ENCODE measurements at places on chromosomes 12 and 14. TPM values are rescaled to one million over a fixed set of nuclear protein-coding genes. Genes with fewer than 3 reads are reported as not detected.

- no peak for DNase-seq
Measured at GRCh38 chr12:100348657-100349454, 8.0 kb upstream of the SLC17A8 start.

GRCh38 chr14:102007916-102008418 lies 43.6 kb downstream of the DYNC1H1 start:
- no peak for DNase-seq

DNA sequence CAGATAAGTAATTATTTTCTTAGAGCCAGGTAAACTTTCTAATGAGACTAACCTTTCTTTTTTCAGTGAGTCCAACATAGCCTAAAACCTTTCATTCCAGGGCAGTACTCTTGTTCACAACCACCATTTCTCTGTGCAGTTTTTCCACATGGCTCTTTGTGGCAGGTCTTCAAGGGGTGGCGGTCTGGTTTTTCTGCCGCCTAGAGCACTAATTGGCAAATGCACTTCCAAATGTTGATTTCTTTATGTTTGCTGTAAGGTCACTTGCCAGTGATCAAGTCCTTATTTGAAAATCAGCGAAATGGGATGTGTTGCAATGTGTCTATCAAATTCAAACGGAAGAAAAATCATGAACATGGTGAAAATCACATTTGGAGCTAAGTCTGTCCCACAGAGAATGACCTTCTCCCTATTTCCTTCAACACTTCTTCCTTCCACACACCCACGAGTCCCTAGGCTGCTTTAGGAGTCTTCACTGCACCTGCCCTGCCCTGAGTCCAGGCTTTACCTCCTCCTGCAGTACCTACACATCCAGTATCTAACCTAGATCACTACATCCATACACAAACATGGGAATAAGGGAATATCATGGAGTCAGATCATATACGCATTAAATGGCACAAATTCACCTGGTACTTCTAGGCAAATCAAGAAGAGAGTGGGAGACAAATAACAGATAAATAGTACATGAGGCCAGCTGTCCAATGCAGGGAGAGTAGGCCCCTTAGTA lies 1.9 kb downstream of the SRGAP1 start:
- DNase-seq, result no peak

DNA sequence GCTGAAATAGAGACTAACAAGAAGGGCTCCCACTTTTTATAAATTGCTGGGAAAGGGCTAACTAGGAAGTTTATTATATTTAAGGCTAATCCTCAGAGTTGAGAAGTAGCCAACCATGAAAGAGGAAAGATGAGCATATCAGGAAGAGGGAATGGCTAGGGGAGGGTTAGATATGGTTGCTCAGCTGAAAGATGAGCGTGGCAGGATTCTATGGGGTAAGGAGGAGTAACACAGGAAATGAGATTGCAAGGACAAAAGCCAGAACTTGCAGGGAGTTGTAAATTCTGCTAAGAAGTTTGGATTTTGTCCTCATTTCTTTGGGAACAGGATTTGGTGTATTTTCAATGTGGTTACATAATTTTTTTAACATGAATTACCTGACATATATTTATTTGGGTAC lies 127.4 kb upstream of the ATP2B1 start:
- no peak for DNase-seq

GRCh38 chr12:109732321-109733305 lies 19.0 kb downstream of the FAM222A start:
- DNase-seq, result peak; percentile 25

DNA sequence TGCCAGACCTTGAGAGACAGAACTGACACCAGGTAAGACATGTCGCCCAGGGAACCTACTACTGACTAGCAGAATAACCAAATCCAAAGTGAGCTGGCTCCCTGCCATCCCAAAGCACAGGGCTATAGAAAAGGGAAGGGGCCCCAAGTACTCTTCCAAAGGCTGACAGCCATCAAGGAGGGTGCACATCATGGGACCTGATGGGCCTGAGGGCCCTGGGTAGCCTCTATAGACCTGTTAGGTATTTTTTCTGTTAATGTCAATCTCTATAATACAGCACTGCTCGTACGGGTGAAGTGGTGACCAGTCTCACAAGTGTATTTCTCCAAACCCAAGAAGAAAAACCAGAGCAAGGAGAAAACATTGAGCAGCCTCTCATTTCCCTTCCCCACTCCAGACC lies 171.6 kb downstream of the ITPR2 start:
- no peak for DNase-seq

DNA sequence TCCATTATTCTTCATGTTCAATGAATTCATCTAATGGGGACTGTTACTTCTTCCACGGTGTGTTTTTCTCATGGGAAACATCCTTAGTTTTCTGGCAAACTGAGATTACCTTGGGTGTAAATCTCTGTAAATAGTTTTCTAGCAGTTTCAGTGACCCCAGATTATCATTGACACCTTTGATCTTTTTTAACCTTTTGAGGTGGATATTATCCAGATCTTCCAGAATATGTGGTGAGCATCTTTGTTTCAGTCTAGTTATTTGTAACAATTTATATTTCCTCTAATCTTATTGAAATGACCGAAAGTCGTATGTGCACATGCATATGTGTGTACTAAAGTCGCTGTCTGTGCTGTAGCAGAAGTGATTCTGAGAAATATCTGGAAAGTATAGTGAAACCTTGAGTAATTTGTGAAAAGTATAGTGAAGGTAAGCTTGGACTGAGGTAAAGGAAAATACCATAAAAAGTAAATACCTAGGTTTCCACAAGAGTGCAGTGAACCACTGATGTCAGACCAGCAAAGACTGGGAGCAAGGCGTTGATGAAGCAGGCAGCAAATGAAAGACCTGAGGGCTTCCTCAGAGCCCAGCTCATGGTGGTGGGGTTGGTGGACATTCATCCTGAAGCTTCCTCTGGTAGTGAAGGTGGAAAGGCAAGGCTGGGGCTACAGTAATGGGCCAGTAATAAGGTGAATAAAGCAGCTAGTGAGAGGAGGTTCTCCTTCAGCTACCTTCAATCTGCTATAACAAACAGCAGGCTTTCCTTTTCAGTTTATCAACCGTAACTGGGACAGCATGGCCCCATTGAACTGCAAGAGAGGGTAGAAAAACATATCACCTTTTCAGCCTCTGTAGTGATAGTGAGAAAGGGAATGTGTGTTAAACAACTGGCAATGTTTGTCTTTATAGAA lies 480.2 kb upstream of the FBXO33 start:
- DNase-seq, result peak; percentile 3

- DNase-seq, result no peak
Measured at GRCh38 chr14:65866448-65866847, 453.9 kb downstream of the FUT8 start.

DNA sequence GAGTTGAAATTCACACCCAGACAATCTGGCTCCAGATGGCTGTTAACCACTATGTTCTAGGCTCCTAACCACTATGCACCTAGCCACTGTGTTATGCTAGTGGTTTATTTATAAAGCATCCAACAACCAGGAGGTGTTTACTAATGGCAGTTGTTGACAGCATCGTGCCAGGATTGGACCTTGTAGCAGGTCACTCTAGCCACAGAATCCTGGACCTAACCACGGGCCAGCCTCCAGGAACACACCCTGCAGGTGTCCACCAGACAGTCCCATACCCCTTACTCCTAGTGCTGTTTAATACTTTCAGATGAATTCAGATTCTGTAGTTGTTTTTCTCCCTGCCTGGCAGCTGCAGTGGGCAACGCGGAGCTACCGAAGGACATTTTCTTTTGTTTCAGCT lies 109.4 kb upstream of the MYL2 start:
- DNase-seq, result no peak

DNA sequence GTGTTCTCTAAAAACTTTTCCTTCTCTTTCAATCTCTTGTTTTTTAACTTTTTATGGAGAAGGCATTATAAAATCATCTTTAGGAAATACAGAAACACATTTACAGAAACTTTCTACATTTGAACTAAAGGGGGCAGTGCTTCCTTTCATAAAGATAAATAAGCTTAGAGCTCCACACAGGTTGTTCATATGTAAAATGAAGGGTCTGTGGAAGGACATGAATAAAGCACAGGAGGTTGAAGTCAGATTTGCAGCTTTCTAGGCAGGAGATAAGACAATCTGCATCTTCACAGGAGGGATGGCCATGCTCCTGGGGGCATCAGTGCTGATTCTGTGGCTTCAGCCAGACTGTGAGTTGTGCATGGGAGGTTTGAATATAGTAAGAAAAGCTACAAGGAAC lies 426.0 kb downstream of the DAD1 start:
- no peak for DNase-seq

DNA sequence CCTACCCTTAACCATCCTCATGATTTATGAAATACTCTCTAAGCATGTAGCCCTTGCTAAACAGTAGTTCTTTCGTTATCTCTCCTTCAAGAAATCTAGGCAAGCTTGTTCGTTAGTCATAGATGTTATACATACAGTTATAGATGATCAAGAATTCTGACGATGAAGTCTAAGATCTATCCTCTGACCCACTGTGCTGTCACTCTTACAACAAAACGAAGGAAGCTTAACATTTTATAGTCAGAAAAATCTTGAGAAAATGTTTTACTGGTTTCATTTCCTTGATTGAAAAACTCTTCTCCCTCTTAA lies 68.9 kb downstream of the SPPL3 start:
- DNase-seq, result no peak

DNA sequence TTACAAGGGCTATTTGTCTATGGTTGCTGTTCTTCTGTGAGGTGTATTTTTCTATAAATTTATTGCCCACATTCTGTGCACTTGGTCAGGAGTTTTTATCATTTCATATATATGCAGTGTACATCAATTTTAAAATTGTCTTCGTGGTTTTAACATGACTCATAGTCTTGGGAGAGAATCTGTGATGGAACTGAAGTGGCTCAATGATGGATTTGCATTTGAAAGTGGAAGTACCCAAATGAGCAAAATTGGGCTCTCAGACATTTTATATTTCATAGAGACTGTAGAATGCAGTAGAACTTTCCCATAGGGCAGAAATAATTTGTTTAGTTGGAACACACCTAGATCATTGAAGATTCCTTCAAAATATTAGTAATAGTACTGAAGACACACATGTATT lies 1.9 kb upstream of the SCFD1 start:
- DNase-seq, result no peak

GRCh38 chr14:22099942-22100763 lies 426.5 kb upstream of the OR4E1 start:
- DNase-seq, result peak; percentile 36

DNA sequence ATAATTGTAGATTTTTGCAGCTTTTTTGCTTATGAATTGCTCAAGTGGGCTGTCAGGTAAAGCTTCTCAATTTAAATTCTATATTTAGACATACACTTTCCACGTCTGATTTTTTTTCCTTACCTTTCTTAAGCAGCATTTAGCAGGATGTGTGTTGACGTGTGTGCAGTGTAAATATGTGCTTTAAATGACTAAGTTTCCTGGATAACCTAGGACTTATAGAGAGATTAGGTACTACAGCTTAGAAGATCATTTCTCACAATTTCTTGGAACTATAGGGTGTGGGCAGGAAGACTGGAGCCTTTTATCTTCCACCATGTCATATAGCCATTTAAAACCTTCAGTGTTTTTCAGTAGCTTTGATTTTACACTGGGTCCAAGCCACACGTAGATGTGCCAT lies 263.5 kb downstream of the NOVA1 start:
- DNase-seq, result no peak

GRCh38 chr14:61561657-61562276 lies 133.5 kb upstream of the HIF1A start:
- no peak for DNase-seq

- no peak for DNase-seq
Measured at GRCh38 chr14:61472011-61472672, 150.8 kb downstream of the PRKCH start.

GRCh38 chr12:3091382-3092241 lies 14.4 kb downstream of the TSPAN9 start:
- no peak for DNase-seq

DNA sequence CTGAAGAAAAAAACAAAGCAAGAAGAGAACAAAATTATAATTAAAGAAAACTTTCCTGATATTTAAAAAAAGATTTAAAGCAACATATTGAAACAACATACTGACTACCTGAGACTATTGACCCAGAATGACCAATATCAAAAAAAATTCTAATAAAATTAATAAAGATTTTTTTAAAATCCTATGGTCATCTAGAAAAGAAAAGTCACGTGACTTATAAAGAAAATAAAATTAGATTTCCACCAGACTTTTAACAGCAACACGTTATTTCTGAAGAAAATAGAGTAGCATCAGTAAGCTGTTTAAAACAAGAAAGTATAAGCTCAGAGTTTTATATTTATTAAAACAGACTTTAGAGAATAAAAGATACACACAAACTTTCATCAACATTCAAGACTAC lies 238.0 kb downstream of the C12orf42 start:
- no peak for DNase-seq

GRCh38 chr14:28952666-28953065 lies 186.1 kb downstream of the FOXG1 start:
- no peak for DNase-seq

GRCh38 chr12:130086248-130086647 lies 76.0 kb upstream of the FZD10 start:
- no peak for DNase-seq

DNA sequence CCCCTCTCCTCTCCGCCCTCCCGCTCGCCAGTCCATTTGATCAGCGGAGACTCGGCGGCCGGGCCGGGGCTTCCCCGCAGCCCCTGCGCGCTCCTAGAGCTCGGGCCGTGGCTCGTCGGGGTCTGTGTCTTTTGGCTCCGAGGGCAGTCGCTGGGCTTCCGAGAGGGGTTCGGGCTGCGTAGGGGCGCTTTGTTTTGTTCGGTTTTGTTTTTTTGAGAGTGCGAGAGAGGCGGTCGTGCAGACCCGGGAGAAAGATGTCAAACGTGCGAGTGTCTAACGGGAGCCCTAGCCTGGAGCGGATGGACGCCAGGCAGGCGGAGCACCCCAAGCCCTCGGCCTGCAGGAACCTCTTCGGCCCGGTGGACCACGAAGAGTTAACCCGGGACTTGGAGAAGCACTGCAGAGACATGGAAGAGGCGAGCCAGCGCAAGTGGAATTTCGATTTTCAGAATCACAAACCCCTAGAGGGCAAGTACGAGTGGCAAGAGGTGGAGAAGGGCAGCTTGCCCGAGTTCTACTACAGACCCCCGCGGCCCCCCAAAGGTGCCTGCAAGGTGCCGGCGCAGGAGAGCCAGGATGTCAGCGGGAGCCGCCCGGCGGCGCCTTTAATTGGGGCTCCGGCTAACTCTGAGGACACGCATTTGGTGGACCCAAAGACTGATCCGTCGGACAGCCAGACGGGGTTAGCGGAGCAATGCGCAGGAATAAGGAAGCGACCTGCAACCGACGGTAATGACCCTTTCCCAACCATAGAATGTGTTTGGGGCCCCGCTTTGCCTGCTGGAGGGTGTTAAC lies 615 bp downstream of the CDKN1B start:
- peak; percentile 76 for DNase-seq

Gene RARG
- 23.5 TPM for total RNA-seq

Gene FNTB
- 30.9 TPM for total RNA-seq

Gene TEX52
- 0.43 TPM for total RNA-seq

Gene ZDHHC22
- total RNA-seq, result not detected

Gene PARPBP
- 26.5 TPM for total RNA-seq

Gene ACVRL1
- not detected for total RNA-seq

Gene VRK1
- total RNA-seq, result 63.1 TPM

Gene ACRBP
- total RNA-seq, result 2.8 TPM

Gene SLC38A4
- not detected for total RNA-seq

Gene NOVA1
- not detected for total RNA-seq

Gene DUSP6
- 39.1 TPM for total RNA-seq

Gene MAP3K9
- 10.7 TPM for total RNA-seq

Gene HNF1A
- not detected for total RNA-seq

Gene TEAD4
- total RNA-seq, result 8.3 TPM

Gene PTCSC3
- total RNA-seq, result not detected

Gene HOXC6
- total RNA-seq, result not detected

Data from activated naive CD4-positive, alpha-beta T cell treated with anti-CD3 and anti-CD28 coated beads, Interleukin-2, amount 50 U/mL, for 72 hours (primary cell).